ENCODE measurements at places on chromosomes 7 and 10. TPM values are rescaled to one million over a fixed set of nuclear protein-coding genes. Genes with fewer than 3 reads are reported as not detected.

Gene EVX1
- not detected for total RNA-seq

Gene AGR2
- total RNA-seq = not detected

DNA sequence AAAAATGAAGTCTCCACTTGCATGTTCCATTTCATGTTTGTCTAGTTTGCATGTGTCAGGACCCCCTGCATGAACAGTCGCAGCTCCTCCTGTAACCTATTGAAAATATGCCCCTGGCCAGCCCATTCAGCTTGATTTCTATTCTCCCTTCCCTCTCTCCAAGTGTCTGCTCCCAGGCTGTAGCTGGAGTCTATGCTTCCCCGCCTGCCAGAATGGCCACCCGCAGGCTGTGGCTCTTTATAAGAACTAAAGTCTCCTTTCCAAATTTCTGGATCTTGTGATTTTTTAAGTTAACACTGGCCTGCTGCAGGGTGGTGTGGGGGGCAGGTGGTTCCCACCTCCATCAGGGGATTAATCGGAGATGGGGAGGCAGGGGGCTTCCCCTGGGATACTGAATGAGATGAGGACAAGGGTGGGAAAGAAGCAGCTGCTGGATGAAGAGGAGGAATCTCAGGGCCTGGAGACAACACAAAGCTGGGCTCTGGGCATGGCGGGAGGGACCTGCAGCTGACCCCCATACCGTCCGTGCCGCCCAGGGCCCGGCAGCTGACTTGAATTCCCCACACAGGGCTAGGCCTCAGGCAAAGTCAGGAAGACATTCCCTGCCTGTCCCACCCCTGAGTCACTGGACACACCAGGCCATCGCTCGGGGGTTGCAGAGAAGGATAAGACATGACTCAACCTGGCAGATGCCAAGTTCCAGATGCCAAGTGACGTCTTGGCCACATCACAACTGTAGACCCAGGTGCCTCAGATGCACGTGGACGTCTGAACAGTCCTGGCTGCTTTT lies 399.5 kb upstream of the FOXK1 start:
- no peaks in the 10 kb centered on the region for H3K36me3 ChIP-seq
- H3K4me3 ChIP-seq = no peak overlapping the region
- H3K4me1 ChIP-seq = no peaks in the 10 kb centered on the region
- no peak overlapping the region for H3K27ac ChIP-seq

GRCh38 chr7:43535810-43536585 lies 46.9 kb upstream of the STK17A start:
- DNase-seq = no peak
- no peaks in the 10 kb centered on the region for H3K36me3 ChIP-seq
- no peak overlapping the region for H3K27ac ChIP-seq
- H3K27me3 ChIP-seq = peaks cover 9% of the 10 kb centered on the region

DNA sequence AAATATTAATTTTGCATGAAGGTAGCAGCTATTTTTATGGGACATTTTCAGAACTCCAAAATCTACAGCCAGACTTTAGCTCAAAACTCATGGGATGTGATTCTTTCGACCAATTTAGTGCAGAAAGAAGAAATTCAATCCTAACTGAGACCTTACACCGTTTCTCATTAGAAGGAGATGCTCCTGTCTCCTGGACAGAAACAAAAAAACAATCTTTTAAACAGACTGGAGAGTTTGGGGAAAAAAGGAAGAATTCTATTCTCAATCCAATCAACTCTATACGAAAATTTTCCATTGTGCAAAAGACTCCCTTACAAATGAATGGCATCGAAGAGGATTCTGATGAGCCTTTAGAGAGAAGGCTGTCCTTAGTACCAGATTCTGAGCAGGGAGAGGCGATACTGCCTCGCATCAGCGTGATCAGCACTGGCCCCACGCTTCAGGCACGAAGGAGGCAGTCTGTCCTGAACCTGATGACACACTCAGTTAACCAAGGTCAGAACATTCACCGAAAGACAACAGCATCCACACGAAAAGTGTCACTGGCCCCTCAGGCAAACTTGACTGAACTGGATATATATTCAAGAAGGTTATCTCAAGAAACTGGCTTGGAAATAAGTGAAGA lies 112.3 kb downstream of the CFTR start:
- H3K27me3 ChIP-seq = no peaks in the 10 kb centered on the region
- no peak overlapping the region for H3K4me3 ChIP-seq
- DNase-seq = no peak
- H3K36me3 ChIP-seq = no peaks in the 10 kb centered on the region
- no peak overlapping the region for H3K27ac ChIP-seq
- H3K4me1 ChIP-seq = no peaks in the 10 kb centered on the region

Gene PCDH15
- total RNA-seq = not detected

Gene HIBADH
- 8.9 TPM for total RNA-seq

Gene NAT16
- total RNA-seq = not detected

- no peak for DNase-seq
- no peak overlapping the region for H3K4me3 ChIP-seq
- no peaks in the 10 kb centered on the region for H3K4me1 ChIP-seq
- peaks cover 7% of the 10 kb centered on the region for H3K36me3 ChIP-seq
- H3K27ac ChIP-seq = no peak overlapping the region
These were observed 50.6 kb upstream of the UBE3C start for GRCh38 chr7:157088136-157088535.

DNA sequence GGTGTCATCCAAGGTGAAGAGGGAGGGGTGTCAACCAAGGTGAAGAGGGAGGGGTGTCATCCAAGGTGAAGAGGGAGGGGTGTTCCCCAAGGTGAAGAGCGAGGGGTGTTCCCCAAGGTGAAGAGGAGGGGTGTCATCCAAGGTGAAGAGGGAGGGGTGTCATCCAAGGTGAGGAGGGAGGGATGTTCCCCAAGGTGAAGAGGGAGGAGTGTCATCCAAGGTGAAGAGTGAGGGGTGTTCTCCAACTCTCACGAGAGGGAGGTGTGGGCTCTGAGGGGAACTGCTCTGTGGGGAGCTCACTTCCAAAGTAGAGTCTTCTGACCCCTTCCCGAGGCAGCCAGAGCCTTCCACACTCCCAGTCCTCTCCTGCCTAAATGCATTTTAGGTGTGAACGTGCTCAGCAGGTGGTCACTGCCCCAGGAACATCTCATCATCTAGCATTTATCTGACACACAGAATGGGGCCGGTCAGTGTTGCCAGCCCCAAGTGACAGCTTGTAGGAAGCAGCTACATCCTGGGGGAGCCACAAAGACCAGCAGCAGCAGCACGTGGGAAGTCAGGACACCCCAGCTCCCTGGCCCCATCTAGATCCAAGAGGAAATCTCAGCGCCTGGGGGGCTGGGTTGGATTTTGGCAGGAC lies 323.8 kb downstream of the GLRX3 start:
- DNase-seq = no peak
- H3K27me3 ChIP-seq = no peaks in the 10 kb centered on the region
- H3K4me1 ChIP-seq = no peaks in the 10 kb centered on the region
- no peak overlapping the region for H3K4me3 ChIP-seq
- no peaks in the 10 kb centered on the region for H3K36me3 ChIP-seq

Gene ICA1
- 0.31 TPM for total RNA-seq

DNA sequence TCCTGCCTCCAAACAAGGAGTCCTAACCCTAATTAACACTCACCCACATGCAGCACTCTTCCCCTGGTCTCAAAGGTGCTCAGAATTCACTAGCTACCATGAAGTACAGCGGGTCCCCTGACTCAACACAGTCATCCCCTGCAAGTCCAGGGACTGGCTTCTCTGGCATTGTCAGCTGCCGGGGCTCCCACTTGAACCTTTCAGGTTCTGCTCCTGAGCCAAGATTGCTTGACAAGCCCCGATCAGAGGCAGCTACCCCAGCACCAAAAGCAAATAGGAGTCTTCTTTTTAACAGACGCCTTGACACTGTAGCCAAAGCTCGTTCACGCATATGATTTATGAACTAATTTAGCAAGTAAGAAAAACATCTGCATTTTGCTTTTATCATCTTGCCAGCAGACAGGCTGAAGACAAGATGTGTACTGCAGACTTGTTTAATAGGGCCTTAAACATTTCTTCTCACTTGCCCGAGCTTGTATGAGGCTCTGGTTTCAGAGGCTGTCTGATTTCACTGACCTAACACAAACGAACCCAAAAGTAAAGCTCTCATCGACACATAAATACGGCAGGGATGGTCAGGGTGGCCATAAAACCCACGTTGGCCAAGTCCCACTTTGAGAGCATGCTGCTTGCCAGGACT lies 67.6 kb upstream of the ADAM12 start:
- no peaks in the 10 kb centered on the region for H3K27me3 ChIP-seq
- H3K27ac ChIP-seq = no peak overlapping the region
- no peaks in the 10 kb centered on the region for H3K36me3 ChIP-seq
- no peaks in the 10 kb centered on the region for H3K4me1 ChIP-seq
- no peak overlapping the region for H3K4me3 ChIP-seq
- no peak for DNase-seq

GRCh38 chr7:33053721-33054120 lies 8.9 kb downstream of the NT5C3A start:
- peaks cover 30% of the 10 kb centered on the region for H3K4me1 ChIP-seq
- H3K27ac ChIP-seq = peak overlapping the region; percentile 57
- no peaks in the 10 kb centered on the region for H3K36me3 ChIP-seq
- DNase-seq = no peak
- H3K4me3 ChIP-seq = no peak overlapping the region
- no peaks in the 10 kb centered on the region for H3K27me3 ChIP-seq

DNA sequence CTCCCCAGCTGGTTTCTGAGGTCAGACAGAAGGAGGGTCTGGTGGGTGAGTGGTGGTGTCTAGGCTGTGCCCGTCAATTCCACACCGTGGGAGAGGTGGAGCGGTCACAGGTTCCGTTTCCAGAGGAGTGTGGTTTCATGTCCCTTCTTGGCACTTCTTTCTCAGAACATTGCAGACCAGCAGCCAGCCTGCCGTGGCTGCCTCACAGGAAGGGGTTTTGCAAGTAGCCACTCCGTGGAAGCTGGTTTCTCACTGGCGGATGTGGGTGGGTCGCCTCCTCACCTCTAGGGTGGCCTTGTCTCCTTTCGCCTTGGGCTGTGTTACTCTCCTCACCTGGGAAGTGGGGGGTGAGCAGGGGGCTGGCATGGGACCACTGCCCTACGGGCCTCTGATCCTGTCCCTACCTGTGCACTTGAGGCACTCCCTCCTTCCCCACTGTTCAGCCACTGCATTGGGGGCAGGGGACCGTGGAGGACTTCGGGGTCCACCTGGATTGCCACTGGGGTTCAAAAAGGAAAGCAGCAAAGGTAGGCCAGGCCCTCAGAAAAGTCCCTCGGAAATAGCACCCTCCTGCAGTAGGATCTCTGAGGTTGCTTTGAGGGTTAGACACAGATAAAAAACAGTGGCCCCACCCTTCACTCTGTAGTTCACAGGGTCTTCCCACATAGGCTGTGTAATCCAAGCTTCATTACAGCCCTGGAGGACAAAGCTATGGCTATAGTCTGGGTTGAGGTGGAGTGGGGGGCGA lies 33.9 kb downstream of the TSPAN14 start:
- peak overlapping the region; percentile 85 for H3K4me3 ChIP-seq
- no peaks in the 10 kb centered on the region for H3K27me3 ChIP-seq
- peak; percentile 90 for DNase-seq
- H3K27ac ChIP-seq = peak overlapping the region; percentile 79
- peaks cover 92% of the 10 kb centered on the region for H3K4me1 ChIP-seq
- peaks cover 14% of the 10 kb centered on the region for H3K36me3 ChIP-seq

GRCh38 chr10:101029520-101030295 lies 1.2 kb downstream of the PDZD7 start:
- peaks cover 15% of the 10 kb centered on the region for H3K4me1 ChIP-seq
- no peaks in the 10 kb centered on the region for H3K36me3 ChIP-seq
- DNase-seq = no peak
- no peak overlapping the region for H3K4me3 ChIP-seq
- H3K27me3 ChIP-seq = no peaks in the 10 kb centered on the region
- no peak overlapping the region for H3K27ac ChIP-seq

DNA sequence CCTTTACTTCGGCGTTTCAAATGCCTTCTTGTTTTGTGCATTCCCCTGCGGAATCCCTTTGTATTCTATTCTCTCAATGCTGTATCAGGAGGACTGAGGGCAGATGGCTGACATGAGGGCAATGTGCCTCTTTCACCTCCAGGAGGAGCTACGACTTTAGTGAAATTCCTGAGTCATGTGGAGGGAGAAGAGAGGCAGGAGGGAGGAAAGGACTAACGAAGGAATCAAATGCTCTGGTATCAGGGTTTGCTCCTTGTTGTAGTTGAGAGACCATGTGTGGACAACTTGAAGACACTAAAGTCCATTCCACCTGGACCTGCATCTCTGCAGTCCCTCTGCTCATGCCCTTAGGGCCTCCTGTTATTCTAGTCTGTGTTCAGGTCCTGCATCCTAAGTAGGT lies 40.2 kb upstream of the PRSS58 start:
- no peak overlapping the region for H3K27ac ChIP-seq
- DNase-seq = no peak
- H3K4me3 ChIP-seq = no peak overlapping the region
- H3K36me3 ChIP-seq = no peaks in the 10 kb centered on the region
- peaks cover 8% of the 10 kb centered on the region for H3K4me1 ChIP-seq

Gene LAMB1
- not detected for total RNA-seq

- H3K27ac ChIP-seq = no peak overlapping the region
- H3K4me1 ChIP-seq = no peaks in the 10 kb centered on the region
- H3K36me3 ChIP-seq = no peaks in the 10 kb centered on the region
- DNase-seq = no peak
- no peaks in the 10 kb centered on the region for H3K27me3 ChIP-seq
These were observed 814.9 kb upstream of the C7orf33 start for GRCh38 chr7:147775516-147776284.

Gene ADRA2A
- not detected for total RNA-seq

Gene DUSP5
- 159 TPM for total RNA-seq

DNA sequence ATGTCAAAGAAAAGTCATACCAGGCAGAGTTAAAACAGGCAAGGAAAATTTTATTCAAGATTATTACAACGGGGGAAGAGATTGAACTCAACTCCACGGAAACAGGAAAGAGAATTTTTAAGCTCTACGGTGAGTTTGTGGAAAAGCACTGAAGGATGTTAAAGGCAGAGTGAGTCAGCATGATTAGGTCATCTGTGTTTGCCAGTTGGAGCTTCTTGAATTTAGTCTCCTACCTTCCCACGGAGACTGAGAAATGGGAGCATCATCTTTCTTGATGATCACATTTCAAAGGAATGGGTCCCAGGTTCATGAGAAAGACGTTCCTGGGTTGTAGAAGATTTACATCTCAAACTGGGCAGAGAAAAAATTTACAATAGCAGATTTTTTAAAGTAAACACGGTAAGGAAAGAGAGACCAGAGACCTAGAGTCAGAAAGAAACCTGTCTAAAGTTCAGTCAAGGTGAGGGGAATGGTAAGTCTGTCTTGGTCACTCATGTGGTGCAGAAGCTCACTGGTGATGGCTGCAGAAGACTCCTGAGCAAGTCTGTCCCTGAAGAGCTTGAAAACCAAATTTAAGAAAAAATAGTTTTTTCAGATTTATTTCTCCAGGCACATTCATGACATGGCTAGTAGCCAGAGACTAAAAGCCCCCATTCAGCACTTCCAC lies 516.9 kb upstream of the LRRN3 start:
- no peaks in the 10 kb centered on the region for H3K36me3 ChIP-seq
- H3K27ac ChIP-seq = no peak overlapping the region
- H3K4me1 ChIP-seq = no peaks in the 10 kb centered on the region
- no peak for DNase-seq
- H3K4me3 ChIP-seq = no peak overlapping the region
